DMS153 (cell line): ENCODE measurements at places on chromosomes 11 and 22.

DNA sequence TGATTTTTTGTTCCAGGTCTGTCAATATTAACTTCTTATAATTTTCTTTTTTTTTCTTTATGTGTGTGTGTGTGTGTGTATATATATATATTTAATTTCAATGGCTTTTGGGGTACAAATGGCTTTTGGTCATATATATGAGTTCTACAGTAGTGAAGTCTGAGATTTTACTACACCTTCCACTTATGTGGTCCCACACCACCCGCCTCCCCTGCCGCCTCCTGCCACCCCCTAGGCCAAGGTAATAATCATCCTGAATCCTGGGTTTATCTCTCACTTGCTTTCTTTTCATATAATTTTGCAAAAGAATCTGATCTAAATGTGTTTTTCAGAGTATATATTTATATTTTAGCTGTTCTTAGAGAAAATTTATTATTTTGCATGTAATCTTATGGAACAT, 11.1 kb downstream of the NEAT1 start:
- no peak for DNase-seq

GRCh38 chr11:119091178-119091577, 6.5 kb downstream of the HMBS start:
- no peak for DNase-seq

GRCh38 chr22:44947049-44947448, 62.8 kb downstream of the PHF21B start:
- no peak for DNase-seq

DNA sequence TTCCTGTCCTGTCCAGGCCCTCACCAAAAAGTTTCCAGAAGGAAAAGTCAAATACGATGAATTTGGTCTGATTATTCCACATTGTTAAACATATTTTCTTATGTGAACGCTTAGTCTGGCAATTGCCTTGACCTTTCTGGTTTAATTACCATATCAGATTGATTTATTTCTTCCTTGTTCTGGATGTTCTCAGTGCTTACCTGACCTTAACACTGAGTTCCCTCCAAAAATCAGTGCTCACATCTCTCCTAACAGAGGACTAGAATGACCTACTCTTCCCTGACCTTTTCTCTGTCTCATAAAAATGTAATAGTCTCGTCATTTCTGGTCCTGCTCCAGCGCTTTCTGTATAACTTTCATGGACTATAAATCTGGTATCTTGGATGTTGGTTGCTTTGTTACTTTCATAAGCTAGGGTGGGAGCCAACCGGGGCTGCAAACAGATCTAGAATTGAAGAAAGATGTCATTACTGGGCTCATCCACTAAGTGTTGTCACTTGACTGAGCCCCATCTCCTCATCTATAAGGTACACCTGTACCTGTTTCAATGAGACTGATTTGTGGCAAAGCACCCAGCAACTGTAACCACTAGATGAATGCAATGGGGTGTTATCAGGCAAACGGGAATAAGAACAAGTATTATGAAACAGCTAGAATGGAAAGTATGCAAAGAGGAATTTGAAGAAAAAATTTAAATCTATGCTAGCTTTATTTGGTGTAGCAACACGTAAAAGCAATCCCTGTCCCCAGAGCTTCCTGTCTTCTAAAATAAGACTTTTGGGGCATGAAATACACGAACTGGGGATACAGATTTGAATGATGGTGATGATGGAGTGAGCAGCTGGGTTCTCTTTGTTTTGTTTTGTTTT, 2.4 kb downstream of the FADS2 start:
- DNase-seq = no peak

- no peak for DNase-seq
These were observed 58.9 kb downstream of the MYEOV start for GRCh38 chr11:69352715-69353319.

DNA sequence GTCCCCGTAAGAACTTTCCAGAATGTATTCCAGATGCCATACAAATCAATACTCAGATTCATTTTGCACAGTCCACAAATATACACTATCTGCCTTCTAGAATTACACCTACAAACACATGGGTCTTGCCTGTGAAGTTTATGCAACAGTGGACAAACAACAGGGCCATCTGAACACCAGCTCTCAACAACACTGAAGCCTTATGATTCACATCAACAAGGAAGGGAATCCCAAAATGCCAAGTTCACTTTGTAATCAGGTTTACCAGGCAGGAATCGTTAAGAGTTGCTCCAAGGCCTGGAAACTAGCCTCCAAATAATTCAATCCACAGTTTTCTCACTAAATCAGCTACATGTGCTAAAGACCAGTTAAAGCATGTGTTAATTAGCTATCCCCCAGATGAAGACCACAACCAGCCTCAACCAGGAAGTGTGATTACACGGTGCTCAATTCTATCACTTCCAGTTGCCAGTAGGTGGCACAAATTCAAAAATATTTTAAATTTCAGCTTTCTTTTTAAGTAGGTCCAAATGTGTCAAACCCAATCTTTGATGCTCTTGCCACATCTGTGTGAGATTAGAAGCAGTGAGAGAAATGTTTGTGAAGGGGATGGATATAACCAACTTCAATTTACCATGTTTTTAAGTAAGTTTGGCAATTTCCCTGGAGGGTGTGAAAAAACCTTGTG, 139.1 kb upstream of the BDNF start:
- DNase-seq = no peak

GRCh38 chr22:31652911-31653684, 8.9 kb downstream of the PISD start:
- peak; percentile 71 for DNase-seq

DNA sequence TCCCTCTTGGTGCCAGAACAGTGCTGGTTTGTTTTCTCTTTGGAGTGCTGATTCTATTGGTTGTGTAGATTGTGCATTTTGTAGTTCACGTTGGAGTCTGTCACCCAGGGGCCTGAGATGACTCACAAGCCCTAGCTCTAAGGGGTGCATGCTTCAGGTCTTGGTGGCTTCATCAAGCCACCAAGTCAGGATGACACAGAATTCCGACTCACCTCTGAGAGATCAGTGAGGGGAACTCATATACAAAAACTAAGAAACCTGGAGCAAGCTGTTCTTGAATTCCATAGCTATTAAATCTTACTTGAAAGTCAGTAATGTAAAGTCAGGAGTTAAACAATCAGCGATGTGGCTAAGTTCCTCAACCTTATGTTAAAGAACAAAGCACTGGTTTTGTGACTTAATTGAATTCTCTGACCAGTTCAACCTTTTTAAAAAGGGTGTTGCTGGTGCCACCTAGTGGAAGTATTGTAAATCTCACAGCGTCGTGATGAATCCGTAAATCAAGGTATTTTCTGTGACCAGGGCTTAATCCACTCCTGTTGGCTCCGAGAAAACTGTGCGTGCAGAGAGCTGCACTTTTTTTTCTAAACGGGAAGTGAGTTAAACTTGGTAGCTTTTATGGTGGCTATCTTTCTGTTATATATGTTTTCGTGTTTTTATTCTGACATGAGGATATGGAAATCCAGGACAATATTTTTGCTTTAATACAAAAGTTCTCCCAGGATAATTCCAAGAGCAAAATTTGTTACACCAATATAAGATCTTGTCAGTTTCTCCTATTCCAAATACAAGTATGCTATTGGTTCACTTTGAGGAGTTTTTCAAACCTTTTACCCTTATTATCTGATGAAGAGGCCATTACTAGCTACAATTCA, 14.6 kb downstream of the MMP13 start:
- peak; percentile 60 for DNase-seq

DNA sequence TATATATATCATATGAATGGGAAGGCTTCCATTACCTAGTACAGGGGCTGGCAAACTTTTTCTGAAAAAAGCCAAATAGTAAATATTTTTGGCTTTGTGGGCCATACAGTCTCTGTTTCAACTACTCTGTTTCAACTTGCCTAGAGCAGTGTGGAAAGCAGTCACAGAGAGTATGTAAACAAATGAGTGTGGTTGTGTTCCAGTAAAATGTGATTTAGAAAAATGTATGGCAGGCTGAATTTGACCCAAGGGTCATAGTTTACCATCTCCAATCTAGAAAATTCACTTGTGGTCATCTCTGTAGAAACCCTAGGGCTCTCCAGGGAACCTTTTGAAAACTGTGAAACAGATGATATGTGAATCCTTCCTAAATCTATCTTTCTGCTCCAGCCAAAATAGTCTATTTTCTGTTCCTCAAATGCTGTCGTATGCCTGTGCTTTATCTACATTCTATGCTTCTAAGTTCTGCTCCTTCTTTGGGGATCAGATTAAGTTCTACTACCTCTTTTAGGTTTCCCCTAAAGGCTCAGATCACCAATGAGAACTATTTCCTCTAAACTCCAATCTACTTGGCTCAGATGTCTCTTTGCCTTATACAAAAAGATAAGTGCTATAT, 356.2 kb downstream of the METTL15 start:
- no peak for DNase-seq

- peak; percentile 71 for DNase-seq
These were observed 420 bp upstream of the TRIM44 start for GRCh38 chr11:35662061-35662648.

GRCh38 chr11:115784796-115785521, 280.7 kb upstream of the CADM1 start:
- DNase-seq = peak; percentile 91

GRCh38 chr11:45850446-45850845, 3.2 kb downstream of the CRY2 start:
- no peak for DNase-seq

GRCh38 chr22:20240447-20240764, 27.7 kb downstream of the RTN4R start:
- DNase-seq = no peak

DNA sequence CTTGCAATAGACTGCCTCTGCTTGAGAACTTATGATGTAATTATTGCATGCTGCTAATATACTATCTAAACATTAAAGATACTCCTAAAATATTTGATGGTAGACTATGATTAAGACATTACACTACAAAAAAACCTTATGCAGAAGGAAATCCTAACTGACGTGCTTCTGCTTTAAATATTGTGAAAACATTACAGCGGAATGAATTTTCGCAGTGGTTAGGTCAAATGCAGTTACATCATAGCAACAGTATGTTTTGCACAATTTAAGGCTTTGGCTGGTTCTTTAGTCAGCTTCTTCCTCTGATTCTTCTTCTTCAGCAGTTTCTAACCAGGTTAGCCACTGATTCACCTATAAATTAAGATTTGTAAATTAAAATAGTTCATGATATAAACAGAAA, 11.2 kb downstream of the EIF4G2 start:
- no peak for DNase-seq

GRCh38 chr11:113644605-113645004, 61.5 kb downstream of the TMPRSS5 start:
- DNase-seq = no peak

DNA sequence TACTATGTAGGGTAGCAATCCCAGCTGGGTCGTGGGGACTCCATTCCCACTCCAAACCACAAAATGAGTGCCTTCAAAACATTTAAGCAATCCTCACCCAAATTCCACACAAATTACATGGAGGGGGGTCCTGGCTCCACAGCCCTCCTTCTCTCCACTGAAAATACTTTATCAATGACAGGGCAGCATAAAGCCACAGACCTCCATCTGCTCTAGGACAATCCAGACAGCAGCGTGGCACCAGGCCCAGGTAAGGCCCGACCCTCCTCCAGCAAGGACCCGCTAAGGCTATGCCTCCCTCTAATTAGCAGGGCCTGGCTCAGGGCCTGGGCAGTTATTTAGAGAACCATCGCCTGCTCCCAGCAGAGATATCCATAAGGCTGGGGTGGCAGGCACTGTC, at the start of gene PANX3:
PANX3 (plus strand) TSS at position 365 of the 400 bp plus-strand sequence. CDS start 129 bp downstream, outside the sequence.
- no peak for DNase-seq

- DNase-seq = no peak
These were observed 454 bp downstream of the TMEM218 start for GRCh38 chr11:125111001-125111342.

DNA sequence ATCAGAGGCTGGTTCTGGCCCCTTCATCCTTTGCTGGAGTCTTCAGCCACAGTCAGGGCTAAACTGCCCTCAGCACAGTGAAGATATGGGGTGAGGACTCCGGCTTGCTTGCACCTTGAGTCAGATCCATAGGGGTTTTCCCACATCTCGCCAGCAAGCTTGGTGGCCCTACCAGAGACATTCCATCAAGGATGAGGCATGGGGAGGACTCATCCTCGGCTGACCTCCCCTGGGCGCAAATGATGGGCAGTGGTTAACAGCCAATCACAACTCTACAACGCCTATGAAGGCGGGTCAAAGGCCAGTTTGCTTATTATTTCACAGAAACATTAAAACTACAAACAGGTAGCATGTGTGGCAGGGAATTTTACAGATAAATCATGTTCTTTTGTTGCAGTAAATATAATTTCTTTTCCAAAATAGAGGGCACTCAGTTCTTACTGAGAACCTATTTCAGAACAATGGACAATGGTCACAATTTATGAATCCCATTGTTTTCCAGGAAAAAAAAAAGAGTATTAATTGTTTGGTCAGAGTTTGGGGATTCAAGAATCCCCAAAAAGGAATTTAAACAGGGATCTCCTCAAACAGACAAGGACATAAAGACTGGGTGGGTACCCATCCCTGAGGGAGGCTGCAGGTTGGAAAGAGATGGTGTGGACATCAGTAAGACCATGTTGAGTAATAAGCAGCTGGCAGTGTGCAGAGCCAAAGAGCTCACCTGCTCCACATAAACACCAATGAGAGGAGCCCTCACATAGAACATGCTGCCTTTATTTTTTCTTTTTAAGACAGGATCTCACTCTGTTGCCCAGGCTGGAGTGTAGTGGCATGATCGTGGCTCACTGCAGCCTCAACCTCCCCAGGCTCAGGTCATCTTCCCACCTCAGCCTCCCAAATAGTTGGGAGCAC, 14.8 kb downstream of the PLAAT3 start:
- no peak for DNase-seq

- DNase-seq = no peak
These were observed 23.7 kb downstream of the ARVCF start for GRCh38 chr22:19992921-19993355.

DNA sequence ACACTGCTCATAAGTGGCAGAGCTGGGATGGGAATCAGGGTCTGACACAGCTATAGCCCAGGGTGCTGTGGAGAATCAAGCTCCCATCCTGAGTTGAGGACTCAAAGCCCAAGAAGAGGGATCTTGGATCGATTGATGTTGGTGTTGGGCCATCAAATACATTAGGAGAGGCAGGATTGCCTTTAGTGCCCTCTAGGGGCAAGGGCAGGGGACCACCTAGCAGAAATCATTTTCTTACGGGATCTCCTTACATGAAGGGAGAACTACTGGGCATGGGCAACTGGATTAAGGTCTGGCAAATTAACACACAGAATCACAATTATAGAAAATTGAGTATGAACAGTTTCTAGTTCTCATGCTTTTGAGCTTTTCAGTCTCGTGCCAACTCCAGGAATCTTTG, 24.9 kb upstream of the EMSY start:
- peak; percentile 1 for DNase-seq

DNA sequence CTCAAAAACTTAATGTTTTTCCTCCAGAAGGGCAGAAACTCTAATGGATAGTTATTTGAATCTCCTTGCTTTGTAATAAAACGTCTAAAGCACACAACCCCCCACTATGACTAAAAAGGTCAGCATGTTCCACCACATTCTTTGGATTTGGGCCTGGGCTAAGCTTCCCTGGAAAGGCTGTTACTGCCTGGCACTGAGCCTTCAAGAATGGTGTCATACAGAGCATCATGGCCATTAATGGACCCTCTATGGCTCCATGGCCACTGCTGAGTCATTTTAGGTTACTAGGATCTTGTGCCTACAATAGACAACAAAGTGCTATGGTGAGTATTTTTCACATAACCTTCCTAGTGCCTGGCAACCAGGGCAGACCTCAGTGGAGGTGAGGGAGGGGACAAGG, 242.6 kb upstream of the FAT3 start:
- no peak for DNase-seq
